ENCODE measurements at places on chromosomes 1 and 21.

GRCh38 chr1:181160998-181161870 is 72.7 kb downstream of the IER5 start:
- no peak overlapping the region for H3K27ac ChIP-seq
- DNase-seq: no peak
- H3K27me3 ChIP-seq: no peaks in the 10 kb centered on the region
- H3K4me3 ChIP-seq: no peak overlapping the region

- no peaks in the 10 kb centered on the region for H3K27me3 ChIP-seq
- H3K36me3 ChIP-seq: no peaks in the 10 kb centered on the region
- H3K4me3 ChIP-seq: no peak overlapping the region
- peaks cover 17% of the 10 kb centered on the region for H3K4me1 ChIP-seq
- no peak for DNase-seq
Measured at GRCh38 chr1:162709870-162710269, 77.6 kb downstream of the DDR2 start.

GRCh38 chr21:38400195-38400919 is 97.9 kb downstream of the ERG start:
- no peaks in the 10 kb centered on the region for H3K27me3 ChIP-seq
- no peak for DNase-seq
- no peak overlapping the region for H3K27ac ChIP-seq
- H3K4me1 ChIP-seq: no peaks in the 10 kb centered on the region
- peaks cover 2% of the 10 kb centered on the region for H3K36me3 ChIP-seq

DNA sequence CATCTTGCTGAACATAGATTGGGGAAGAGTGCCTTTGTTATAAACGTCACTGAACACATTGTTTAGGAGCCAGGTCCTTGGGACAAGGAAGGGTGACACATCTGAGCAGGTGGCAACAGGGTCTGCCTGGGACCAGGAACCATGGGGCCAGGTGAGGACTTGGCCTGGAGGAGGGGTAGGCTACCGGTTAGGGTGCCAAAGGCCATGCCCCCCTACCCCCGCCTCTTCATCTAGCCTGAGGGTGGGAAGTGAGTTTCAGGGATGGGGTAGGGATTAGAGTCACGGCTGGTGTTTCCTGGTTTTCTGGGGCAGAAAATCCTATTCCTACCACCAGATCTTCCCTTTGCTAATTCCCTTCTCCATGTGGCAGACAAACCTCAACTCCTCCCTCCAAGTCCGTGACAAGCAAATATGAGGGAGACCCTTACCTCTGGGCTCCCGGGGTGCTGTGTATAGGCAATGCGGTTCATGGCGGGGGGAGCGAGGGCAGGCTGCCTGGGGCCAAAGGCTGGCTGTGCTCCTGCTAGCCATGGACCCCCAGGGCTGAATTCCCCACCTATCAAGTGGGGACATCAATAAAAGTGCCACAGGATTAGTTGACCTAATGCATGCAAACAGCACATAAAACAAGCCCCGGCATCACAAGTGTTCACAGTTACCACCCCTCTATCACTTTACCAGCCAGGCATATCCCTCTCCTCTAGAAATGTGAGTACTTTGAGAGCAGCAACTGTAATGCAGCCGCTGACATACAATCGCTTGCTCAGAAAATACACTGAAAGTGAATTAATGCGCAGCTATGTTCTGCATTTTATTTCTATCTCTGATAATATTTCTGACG is 14.5 kb downstream of the CD247 start:
- DNase-seq: no peak
- H3K36me3 ChIP-seq: no peaks in the 10 kb centered on the region
- H3K4me1 ChIP-seq: no peaks in the 10 kb centered on the region
- H3K4me3 ChIP-seq: no peak overlapping the region

GRCh38 chr21:39087238-39088030 is 95.8 kb downstream of the PSMG1 start:
- DNase-seq: no peak
- H3K4me3 ChIP-seq: no peak overlapping the region
- no peaks in the 10 kb centered on the region for H3K27me3 ChIP-seq
- H3K27ac ChIP-seq: peak overlapping the region; percentile 92

DNA sequence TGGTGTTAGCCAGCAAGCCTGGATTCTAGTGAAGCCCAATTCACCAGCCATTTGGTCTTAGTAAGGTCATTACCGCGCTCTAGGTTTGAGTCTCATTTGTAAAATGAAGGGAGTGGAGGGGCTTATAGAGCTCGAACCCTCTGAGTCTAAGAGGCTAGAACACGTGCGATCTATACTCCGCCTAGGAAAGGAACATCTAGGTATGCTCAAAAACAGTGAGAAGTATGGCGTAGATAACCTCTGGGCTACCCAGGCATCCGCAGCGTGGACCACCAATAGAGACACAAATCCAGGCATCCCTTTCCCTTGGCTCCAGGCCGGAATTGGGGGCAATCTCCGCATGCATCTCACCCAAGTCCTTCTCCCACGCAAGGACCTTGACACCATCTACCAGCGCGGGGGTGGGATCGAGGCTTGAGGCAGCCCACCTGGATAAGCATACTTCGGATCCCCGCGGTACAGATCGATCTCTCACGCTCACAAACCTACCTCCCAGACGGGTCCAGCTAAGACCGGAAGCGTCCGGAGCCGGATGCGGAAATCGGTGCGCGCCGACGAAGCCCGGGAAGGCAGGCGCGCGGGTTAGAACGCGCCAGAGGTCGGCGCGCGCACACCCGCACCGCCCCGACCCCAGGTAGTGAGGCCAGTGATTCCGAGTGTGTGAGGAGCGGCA is at the start of gene METTL25B:
Gene METTL25B, plus strand, starts transcription at position 544 of the 673 bp plus-strand sequence. CDS start 636 bp downstream, outside the sequence.
- peak within 1 kb of the TSS; percentile 83 for H3K27ac ChIP-seq
- H3K27me3 ChIP-seq: no peaks in the 10 kb centered on the region
- H3K4me1 ChIP-seq: peaks cover 26% of the 10 kb centered on the region
- H3K36me3 ChIP-seq: peaks cover 18% of the 10 kb centered on the region
- peak within 1 kb of the TSS; percentile 88 for H3K4me3 ChIP-seq

GRCh38 chr1:6418668-6419396 is 887 bp downstream of the HES2 start:
- H3K36me3 ChIP-seq: no peaks in the 10 kb centered on the region
- no peak overlapping the region for H3K4me3 ChIP-seq
- H3K27ac ChIP-seq: no peak overlapping the region
- H3K27me3 ChIP-seq: peaks cover 80% of the 10 kb centered on the region

DNA sequence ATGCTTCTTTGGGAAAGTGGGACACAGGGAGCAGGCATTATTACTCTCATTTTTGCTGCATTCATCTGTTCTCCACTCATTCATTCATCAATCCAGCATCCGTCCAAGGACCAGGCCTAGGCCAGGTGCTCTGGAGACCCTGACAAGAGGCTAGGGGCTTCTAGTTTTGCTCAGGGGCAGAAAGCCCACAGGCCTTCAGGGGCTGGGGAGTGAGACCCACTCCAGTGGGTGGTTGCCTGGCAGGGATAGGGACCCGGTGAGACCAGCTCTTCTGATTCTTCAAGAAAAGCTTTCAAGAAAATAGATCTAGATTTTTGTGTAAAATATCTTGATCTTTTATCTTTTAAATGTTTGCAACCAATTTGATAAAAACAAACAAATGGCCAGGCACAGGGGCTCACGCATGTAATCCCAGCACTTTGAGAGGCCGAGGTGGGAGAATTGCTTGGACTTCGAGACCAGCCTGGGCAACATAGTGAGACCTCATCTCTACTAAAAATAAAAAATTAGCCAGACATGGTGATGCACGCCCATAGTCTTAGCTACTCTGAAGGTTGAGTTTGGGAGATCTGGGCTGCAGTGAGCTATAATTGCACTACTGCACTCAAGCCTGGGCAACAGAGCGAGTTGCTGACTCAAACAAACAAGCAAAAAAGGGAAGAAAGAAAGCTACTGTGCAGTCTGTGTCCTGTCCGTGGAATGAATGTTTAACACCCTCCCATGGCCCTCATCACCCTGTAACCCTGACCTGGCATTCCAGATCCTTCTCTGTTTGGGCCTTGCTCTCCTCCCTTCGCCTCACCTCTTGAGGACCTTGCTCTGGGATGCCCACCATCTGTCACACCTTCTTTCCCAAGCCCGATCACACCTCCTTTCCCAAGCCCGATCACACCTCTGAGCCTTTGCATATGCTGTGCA is 17.3 kb upstream of the LRP8 start:
- no peaks in the 10 kb centered on the region for H3K36me3 ChIP-seq
- H3K4me3 ChIP-seq: no peak overlapping the region
- H3K4me1 ChIP-seq: no peaks in the 10 kb centered on the region
